ENCODE measurements at places on chromosomes 2 and 18.

DNA sequence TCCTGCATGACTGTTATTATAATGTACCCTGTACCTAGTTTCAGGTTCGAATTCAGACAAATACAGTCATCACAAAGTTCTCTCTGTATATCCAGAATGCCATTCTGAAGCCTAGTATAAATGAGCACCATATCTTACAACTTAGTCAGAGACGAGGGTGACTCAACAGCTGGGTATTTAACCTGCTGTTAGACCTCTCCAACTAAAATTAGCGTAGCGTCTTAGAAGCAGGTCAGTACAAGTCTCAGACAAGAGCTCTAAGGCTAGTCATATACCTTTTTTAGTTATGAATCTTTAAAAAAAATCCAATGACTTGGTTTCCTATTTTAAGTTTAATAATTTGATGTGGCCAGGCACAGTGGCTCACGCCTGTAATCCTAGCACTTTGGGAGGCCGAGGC lies 74.1 kb downstream of the CABYR start:
- DNase-seq = no peak

DNA sequence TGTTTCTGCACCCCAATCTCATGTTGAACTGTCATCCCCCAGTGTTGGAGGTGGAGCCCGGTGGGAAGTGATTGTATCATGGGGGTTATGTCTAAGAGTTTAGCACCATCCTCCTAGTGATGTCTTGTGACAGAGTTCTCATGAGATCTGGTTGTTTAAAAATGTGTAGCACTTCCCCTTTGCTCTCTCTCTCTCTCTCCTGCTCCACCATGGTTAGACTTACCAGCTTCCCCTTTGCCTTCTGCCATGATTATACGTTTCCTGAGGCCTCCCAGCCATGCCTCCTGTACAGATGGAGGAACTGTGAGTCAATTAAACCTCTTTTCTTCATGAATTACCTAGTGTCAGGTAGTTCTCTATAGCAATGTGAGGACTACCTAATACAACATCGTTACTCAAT lies 396.9 kb upstream of the LRATD1 start:
- no peak for DNase-seq

- no peak for DNase-seq
These were observed 232.9 kb downstream of the LNPK start for GRCh38 chr2:175769200-175769599.

DNA sequence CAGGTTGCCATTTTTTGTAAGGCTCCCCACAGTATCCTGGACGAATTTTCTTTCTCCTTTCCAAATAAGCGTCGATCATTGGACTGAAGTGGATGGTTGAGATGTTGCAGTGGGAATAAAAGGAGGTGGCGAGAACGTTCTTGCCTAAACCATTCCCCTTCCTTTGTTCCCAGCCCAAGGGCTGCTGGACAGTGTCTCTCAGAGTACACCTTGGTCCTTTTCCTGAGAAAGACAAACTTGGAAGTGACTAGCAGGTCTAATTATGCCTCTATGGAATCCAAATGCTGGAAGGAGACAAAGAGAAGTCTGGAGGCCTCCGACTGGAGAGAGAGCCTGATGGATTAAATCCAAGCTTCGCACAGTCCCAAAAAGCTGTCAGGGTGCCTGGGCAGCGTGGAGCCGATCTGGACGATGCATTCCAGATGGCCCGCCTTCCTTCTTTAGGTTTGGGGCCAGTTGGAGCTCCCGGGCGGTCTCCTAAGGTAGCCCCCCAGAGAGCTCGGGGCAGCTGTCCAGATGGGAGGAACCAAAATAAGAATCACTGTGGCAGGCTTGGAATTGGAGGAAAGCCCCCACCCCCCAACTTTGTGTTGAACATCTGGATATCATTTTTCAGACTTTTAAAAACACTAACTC lies 186.8 kb downstream of the TMEM247 start:
- DNase-seq = no peak

DNA sequence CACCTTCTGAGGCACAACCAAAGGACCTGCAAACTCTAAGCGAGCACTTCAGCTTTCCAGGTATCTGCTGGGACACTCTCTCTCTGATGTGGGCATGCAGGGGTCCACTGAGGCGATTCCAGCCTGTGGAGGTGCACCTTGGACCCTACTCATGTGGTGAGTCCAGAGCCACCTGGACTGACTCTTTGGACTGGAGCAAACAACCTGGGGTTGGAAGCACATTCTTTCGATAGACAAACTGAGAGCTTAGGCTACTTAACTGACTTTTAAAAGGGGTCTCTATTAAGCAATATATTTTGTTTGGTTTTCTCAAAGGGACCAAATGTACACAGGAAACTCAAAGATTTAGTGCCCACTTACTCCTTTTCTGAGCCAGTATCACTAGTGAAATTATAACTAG lies 51.6 kb downstream of the FRZB start:
- no peak for DNase-seq

DNA sequence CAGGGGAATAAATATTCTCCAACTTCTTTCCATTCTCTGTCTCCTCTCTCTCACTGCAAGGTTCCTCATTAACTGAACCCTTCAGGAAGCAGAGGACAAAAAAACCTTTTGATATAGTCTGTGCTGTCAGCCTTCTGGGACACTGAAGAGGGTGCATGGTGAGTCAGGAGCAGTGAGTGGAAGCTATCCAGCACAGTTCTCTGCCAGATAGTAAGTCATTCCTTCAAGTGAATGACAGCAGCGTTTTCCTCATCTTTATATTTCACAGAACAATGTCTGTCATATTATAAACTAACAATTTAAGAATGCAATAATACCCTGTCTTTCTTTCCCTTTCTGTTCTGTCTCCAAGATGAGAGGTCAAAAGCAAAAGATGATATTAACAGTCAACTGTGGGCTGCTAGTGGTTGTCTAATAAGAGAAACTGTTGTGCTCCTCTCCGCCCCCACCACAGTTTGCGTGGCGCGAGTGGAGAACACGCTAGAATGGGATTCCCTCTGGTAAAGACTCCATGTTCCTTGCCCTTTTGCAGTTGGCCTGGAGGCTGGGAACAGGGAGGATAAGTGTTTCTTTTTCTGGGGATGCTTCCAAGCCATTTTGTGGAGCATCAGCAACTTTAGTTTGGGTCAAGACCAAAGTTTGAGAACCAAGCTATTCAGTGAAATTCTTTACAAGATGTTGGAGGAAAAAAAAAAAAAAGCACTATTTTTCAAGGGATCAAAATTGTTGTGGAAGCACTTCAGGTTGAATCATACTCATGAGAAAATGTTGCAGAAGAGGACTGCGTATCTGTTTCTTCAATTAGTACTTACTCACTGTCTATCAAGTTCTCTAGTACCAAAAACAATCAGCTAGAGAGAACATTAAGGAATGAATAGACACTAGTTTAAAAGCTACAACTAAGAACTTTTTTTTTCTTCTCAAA lies 430.2 kb downstream of the SETBP1 start:
- no peak for DNase-seq

DNA sequence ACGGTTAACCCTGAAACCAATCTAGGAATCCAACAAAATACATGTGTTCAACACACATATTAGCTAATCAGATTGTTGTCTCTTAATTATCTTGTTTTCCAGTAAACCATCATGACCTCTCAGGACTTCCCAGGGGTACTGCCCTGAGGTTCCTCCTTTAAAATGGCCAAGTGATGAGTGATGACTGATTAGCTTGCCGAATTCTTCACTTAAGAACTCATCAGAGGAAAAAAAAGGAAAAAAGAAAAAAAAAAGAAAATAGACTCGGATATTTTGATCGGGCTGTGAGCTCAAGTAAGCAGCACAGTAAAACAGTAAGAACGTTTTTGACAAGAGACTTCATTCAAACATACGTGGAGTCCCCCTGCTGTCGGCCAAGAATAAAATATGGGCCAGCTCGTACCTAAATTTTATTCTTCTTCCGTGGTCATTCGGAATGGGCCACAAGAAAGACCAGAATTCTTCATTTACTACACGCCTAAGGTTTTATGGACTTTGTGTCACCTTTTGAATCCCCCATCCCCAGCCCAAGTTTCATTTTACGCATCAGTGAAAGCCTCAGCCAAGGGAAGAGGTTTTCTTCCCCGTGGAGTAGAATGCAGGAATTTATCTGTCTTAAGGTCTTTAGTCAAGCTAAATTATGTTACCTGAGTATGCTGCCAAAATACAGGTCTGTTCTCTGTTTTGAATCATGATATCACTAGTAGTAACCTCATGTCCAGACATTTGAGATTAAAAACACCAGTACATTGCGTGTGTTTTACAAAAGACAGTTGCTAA lies 40.5 kb downstream of the COLEC12 start:
- DNase-seq = no peak

Measured in WERI-Rb-1 (cell line).